ENCODE measurements at places on chromosomes 1 and 21.
A peak's percentile ranks its signal among the peaks of the same experiment; 100 is the strongest.

GRCh38 chr21:38048167-38048566 lies 131.9 kb upstream of the KCNJ6 start:
- DNase-seq = no peak

DNA sequence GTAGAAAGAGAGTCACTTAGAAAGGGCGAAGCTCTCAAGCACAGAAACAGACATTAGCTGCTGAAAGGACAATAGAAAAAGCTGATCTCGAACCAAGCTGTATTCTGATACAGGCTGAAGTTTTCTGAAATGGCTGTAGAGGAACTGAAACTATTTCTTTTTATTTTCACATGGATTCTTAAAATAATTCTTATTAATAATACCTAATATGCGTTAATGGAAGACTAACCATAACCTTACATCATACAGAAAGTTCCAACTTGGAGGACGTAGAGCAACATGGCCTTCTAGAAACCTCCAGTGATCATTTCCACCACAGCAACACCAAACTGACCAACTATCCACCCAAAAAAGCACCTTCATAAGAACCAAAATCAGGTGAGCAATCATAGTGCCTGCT lies 52.8 kb upstream of the ACADM start:
- DNase-seq = no peak

GRCh38 chr1:99639408-99639807 lies 6.5 kb upstream of the PALMD start:
- DNase-seq = no peak

DNA sequence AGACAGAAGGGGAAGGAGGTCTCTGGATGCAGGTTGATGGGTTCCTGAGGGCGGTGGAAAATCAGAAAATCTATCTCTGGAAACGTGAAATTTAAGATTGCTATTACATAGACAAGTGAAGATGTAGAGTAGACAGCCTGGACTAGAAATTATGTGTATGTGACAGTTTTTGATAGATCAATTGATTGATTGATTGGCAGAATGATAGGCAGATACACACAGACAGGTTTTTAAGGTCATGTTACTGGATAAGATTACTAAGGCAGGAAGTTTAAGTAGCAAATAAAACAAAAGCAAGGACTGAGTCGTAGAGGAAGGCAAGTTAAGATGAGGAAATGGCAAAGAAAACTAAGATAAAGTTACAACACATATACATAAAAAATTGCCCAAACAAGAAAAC lies 124.7 kb downstream of the RGS21 start:
- DNase-seq = no peak

DNA sequence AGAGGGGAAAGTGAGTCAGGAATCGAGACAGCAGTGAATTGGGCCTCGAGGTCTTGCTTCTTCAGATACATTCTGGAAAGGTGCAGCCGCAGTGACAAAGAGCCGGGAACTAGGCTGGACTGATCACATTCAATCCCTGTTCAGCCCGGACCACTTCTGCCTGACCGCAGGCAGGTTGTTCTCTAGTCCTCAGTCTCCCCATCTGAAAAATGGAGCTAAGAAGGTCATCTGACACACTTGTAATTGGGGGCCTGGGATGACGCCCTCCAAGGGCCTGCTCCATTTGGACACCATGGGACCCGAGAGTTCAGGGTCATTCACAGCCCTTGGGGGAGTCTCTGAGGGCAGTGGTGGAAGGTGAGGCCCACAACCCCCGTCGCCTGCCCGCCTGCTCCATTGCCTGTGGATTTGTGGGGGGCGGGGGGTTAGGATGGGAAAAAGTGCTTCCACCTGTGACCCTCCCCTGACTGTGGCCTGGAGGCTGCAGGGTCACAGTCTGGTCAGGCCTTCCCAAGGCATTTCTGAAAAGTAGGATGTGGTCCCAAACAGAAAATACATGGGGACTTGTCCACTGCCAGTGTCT lies 87.9 kb upstream of the CSF3R start:
- DNase-seq = no peak

GRCh38 chr1:110554871-110555801 lies 36.2 kb upstream of the KCNA10 start:
- peak; percentile 31 for DNase-seq
